Stimulated activated CD4-positive, alpha-beta T cell treated with anti-CD3 and anti-CD28 coated beads, Interleukin-15, amount 100 ng/mL, for 24 hours (primary cell): ENCODE measurements at places on chromosomes 2 and 18.

GRCh38 chr2:201680743-201681142 lies 17.7 kb downstream of the MPP4 start:
- DNase-seq: peak; percentile 32

DNA sequence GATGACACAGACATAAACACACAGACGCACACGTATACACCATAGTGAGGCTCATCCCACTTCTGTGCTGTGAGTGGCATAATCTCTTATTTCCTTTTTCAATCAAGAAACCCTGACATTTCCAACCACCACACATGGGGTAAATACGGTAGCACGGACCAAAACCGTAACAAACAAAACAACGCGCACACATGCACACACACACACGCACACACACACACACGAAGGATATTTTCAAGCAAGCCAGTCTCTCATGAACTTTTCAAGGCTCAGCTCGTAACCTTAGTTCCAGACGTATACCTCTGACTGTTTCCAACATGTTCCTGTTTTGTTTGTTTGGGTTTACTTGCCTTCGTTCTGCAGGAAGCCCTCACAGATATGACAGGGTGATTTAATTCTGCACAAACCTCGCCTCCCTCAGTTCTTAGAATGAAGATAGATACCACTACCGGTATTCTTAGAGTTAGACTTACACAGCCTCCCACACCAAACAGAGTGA lies 119.8 kb downstream of the BCL2 start:
- DNase-seq: peak; percentile 35

- no peak for DNase-seq
These were observed 142.3 kb downstream of the ABCA12 start for GRCh38 chr2:214995926-214996670.

GRCh38 chr2:171084128-171084527 lies 76.6 kb downstream of the TLK1 start:
- no peak for DNase-seq

DNA sequence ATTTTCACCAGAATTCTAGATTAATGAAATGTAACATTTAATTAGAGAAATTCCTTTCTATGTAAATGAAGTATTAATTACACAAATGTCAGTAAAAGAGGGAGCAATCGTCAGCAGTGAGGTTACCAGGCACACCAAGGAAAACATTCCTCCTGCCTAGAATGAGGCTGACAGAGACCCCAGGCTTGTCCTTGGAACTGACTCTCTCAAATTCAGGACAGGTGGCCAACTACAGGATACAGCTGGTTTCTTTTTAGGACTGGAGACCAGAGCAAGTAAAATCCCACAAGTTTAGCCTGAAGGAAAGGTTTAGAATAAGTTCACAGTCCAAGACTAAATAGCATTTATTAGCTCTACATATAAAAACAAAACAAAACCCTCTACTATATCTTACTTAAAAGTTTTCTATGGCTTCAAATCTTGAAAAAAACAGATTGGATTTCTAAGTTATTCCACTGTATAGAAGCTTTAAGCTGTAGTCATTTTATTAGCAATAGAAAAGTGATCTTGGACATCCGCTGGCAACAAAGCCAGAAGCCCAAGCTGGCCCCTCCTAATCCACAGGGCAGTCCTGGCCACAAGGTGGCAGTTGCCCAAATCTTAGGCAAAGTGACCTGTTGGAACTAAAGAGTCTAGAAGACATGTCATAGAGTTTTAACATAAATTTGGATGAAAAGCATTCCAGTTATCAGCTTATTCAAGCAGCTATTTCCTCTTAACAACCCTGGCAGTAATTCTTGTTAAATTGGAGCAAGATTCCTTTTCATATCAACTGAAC lies 81.0 kb downstream of the SP3 start:
- peak; percentile 30 for DNase-seq

DNA sequence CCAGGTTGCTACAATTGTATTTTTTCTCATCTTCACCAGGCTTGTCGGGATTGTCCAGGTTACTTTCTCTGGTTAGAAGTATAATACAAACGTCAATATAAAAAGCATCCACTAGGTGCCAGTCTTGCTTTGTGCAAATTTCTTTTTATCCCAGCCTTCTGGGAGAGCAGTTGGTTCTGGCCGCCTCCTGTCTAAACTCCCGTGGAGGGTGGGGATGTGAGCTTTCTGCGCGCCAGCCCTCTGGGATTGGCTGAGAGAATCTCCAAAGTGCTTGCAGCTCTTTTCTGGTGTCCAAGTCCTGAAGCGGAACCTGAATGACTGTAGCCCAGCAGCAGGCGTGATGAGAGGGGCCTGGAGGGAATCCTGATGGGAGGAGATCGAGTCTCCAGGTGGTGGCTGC lies 22.4 kb upstream of the TOGARAM2 start:
- DNase-seq: peak; percentile 33
